Sigmoid colon (tissue), 7 donors: ENCODE measurements at places on chromosomes 12 and 14. TPM values are rescaled to one million over a fixed set of nuclear protein-coding genes. Genes with fewer than 3 reads are reported as not detected.

- H3K4me1 ChIP-seq: peaks cover 20% of the 10 kb centered on the region
- H3K36me3 ChIP-seq: peaks cover 5% of the 10 kb centered on the region
- H3K4me3 ChIP-seq: peak overlapping the region; percentile 82
These were observed 661 bp downstream of the DENR start for GRCh38 chr12:122753319-122753650.

DNA sequence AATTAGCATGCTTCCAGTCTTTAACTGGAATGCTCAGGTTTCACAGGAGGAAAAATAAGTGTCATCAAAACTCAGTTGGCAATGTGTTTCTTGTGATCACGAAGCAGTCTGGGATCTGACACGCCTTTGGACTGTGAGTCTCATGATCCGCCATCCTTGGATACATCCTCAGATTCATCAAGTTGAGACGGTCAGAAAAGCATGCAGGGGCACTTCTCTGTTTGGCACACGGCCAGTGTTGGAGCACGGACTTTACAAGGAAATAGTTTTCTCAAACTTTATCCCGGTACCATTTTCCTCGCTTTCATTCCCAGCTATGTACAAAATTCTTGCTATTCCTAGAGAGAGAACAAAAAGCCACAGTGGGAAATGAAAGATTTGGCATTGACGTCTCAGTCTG is 88.4 kb upstream of the PARP11 start:
- H3K4me3 ChIP-seq: no peak overlapping the region
- no peak for DNase-seq
- no peaks in the 10 kb centered on the region for H3K27me3 ChIP-seq

GRCh38 chr12:39935839-39936238 is 170.0 kb downstream of the SLC2A13 start:
- no peaks in the 10 kb centered on the region for H3K4me1 ChIP-seq
- no peaks in the 10 kb centered on the region for H3K36me3 ChIP-seq
- H3K4me3 ChIP-seq: no peak overlapping the region

DNA sequence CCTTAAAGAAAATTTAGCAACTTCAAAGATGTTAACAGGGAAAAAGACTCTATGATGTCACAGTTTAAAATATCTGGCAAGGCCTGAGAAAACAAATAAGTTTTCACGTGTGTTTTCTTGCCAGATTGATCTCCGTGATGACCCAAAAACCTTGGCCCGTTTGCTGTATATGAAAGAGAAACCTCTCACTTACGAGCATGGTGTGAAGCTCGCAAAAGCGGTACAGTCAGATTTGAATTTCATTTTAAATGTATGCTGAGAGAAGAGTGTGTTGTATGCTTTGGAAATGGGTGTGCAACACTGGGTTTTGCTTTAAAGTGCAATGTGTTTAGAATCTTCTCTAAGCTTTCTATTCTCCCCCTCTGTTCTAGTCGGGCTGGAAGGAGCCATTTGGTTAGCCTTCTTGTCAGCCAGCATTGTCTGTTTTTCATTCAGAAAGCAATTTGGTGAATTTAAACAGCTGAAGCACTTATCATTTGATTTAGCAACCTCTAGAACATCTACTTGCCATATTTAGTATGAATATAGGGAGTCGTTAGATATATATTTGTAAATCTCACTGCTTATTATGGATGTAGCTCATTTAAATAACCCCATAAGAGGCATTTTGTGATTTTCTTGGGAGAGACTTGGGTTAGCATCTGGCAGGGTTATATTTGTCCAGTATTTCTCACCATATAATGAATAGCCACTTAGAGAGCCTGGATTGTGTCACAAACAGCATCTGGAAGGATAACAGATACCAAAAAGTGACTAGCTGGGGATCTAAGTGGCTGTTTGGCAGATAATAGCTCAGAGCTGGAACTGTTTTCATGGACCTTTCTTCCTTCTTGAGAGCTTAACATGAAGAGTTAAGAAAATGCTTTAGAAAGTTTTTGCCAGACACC is 35.5 kb downstream of the GPHB5 start:
- no peaks in the 10 kb centered on the region for H3K27me3 ChIP-seq
- H3K4me3 ChIP-seq: no peak overlapping the region
- peaks cover 30% of the 10 kb centered on the region for H3K4me1 ChIP-seq
- no peaks in the 10 kb centered on the region for H3K36me3 ChIP-seq
- no peak for DNase-seq

DNA sequence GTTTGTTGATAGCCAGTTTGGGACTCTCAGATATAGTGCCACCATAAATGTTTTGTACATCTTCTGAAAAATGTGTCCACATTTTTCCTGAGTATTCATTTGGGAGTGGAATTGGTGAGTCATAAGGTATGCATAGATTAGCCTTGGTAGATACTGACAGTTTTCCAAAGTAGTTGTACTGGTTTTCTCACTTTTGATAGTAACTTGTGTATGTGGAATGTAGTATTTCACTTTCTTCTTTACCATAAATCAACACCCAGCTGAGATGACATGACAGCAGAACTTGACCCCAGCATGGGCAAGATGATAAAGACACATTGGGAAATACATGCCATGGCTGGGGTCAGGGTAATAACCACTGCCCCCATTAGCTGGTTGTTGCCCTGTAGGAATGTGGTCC is 5.4 kb downstream of the FBXW8 start:
- DNase-seq: no peak
- H3K4me1 ChIP-seq: peaks cover 4% of the 10 kb centered on the region
- no peaks in the 10 kb centered on the region for H3K27me3 ChIP-seq
- H3K36me3 ChIP-seq: no peaks in the 10 kb centered on the region

DNA sequence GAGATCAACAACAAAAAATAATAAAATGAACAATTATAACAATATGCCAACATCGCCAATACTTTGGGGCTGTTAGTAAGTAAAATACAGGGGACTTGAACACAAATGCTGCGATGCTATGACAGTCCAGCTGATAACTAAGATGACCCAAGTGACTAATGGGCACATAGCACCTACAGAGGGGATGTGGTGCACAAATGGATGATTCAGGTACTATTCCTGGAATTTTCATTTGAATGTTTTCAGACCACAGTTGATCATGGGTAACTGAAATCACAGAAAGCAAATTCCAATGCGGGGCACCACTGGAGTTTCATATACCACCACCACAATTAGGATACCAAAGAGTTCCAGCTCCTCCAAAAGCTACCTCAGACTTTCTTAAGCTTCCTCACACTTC is 82.9 kb downstream of the RCOR1 start:
- H3K27me3 ChIP-seq: no peaks in the 10 kb centered on the region
- no peak for DNase-seq
- H3K4me3 ChIP-seq: no peak overlapping the region
- H3K36me3 ChIP-seq: no peaks in the 10 kb centered on the region
- H3K27ac ChIP-seq: no peak overlapping the region
- H3K4me1 ChIP-seq: no peaks in the 10 kb centered on the region

- no peaks in the 10 kb centered on the region for H3K27me3 ChIP-seq
- no peaks in the 10 kb centered on the region for H3K4me1 ChIP-seq
- DNase-seq: no peak
- H3K36me3 ChIP-seq: no peaks in the 10 kb centered on the region
- H3K27ac ChIP-seq: no peak overlapping the region
These were observed 449.7 kb downstream of the TMTC2 start for GRCh38 chr12:83136411-83136810.

DNA sequence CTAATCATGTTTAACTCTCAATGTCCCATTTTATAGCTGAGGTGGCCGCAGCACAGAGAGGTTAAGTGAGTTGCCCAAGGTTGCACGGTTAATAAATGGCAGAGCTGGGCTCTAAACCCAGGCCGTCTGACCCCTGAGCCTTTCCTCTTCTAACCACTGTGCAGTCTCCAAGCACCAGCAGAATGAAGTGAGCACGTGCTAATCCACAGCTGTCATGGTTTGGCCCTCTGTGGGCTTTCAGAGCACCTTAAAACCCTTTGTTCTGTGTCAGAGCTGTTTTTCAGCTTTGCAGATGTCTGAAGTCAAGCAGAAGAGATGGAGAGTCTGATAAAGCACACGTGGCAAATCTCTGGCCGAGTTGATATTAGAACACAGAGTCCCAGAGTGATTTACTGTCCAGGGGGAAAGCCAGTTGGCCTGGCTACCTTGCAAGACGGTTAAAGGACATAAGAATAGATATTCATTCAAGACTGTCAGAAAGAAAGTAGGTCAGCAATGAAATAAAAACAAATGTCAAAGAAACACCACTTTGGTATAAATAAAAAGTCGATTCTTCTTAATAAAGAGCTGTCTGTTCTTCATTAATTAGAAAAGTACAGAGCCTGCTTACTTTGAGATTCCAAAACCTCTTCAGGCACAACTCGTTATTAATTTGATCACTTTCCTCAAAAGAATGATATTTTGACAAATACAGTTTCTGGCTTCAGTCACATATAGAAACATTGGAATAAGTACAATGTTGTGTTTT is 107.3 kb downstream of the CRADD start:
- peak overlapping the region; percentile 72 for H3K27ac ChIP-seq
- peak; percentile 96 for DNase-seq
- H3K27me3 ChIP-seq: no peaks in the 10 kb centered on the region
- peaks cover 58% of the 10 kb centered on the region for H3K4me1 ChIP-seq
- no peaks in the 10 kb centered on the region for H3K36me3 ChIP-seq

GRCh38 chr12:18981732-18982131 is 147.8 kb upstream of the PLEKHA5 start:
- no peaks in the 10 kb centered on the region for H3K36me3 ChIP-seq
- DNase-seq: no peak
- no peaks in the 10 kb centered on the region for H3K27me3 ChIP-seq
- no peaks in the 10 kb centered on the region for H3K4me1 ChIP-seq

- H3K4me1 ChIP-seq: no peaks in the 10 kb centered on the region
- H3K27me3 ChIP-seq: no peaks in the 10 kb centered on the region
- H3K36me3 ChIP-seq: peaks cover 6% of the 10 kb centered on the region
- H3K27ac ChIP-seq: no peak overlapping the region
- H3K4me3 ChIP-seq: no peak overlapping the region
These were observed 24.4 kb downstream of the ADCY6 start for GRCh38 chr12:48764521-48764920.

- H3K27ac ChIP-seq: no peak overlapping the region
- H3K4me3 ChIP-seq: no peak overlapping the region
- H3K27me3 ChIP-seq: no peaks in the 10 kb centered on the region
- DNase-seq: no peak
These were observed 96.1 kb downstream of the TMEM121 start for GRCh38 chr14:105622329-105622955.

The TCL1B gene
- total RNA-seq: not detected

The IL31 gene
- total RNA-seq: not detected

The NKX2-1 gene
- not detected for total RNA-seq

The PLEKHD1 gene
- total RNA-seq: 0.16 TPM
